ENCODE measurements at places on chromosomes 7 and 10.

GRCh38 chr7:143256325-143256724 lies 6.9 kb upstream of the GSTK1 start:
- no peak for DNase-seq

- no peak for DNase-seq
Measured at GRCh38 chr10:27558612-27559020, 54.5 kb downstream of the RAB18 start.

DNA sequence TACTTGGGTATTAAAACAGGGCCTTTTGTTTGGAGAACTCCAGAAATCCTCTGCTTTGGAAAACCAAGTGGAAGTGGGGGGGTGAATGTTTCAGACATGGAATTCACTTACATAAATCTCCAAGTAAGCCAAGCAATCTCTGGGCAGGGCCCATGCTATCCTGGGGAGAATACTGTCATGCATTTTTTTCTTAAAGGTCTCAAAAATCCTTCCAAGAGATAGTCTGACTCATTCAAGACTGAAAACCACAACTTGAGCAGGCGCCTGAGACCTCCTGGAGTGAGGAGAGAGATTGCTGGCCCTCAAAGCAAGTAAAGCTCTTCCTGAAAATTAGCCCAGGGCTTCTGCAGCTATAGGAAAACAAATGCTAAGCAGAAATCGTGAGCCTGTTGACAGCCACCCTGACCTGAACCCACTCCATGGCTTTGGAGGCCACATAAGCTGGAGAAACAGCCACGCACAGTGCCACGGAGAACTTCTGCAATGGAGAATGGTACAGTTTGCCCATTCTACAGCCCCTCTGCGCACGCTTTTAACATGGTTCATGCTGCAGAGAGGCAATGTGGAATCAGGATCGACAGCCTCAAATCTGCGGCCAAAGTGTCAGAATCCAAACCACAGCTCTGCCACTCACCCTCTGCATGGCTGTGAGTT lies 203.1 kb upstream of the AUTS2 start:
- no peak for DNase-seq

- DNase-seq = no peak
Measured at GRCh38 chr7:54015251-54015650, 526.9 kb upstream of the VSTM2A start.

- DNase-seq = no peak
Measured at GRCh38 chr7:2814946-2815874, 28.9 kb downstream of the GNA12 start.
